Heart right ventricle (tissue), 16 donors: ENCODE measurements at places on chromosomes 16 and 17.
A peak's percentile ranks its signal among the peaks of the same experiment; 100 is the strongest.

DNA sequence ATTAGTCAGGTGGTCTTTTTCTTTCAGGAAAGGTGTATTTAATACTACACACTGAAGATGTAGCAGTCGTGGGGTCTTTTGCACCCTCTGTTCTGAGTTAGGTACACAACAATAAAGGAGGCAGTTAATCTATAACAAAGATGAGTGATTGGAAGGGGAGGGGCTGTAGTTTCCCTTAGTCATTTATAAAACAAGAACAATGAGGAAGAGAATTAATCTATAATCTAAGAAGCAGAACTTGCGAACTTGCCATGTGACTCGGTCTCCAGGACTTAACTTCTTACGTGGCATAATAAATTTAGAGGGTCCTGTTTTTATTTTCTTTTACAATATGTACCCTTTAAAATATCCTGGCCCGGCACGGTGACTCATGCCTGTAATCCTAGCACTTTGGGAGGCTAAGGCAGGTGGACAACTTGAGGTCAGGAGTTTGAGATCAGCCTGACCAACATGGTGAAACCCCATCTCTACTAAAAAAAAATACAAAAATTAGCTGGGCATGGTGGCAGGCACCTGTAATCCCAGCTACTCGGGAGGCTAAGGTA is 8.6 kb upstream of the APPBP2 start:
- no peaks in the 10 kb centered on the region for H3K27me3 ChIP-seq
- no peaks in the 10 kb centered on the region for H3K4me1 ChIP-seq
- no peaks in the 10 kb centered on the region for H3K36me3 ChIP-seq
- H3K4me3 ChIP-seq, result no peak overlapping the region
- no peak for DNase-seq

- no peaks in the 10 kb centered on the region for H3K27me3 ChIP-seq
- no peak overlapping the region for H3K27ac ChIP-seq
- H3K4me3 ChIP-seq, result no peak overlapping the region
These were observed 128.2 kb upstream of the MED13 start for GRCh38 chr17:62193249-62193648.

- H3K27ac ChIP-seq, result no peak overlapping the region
- no peak for DNase-seq
- no peak overlapping the region for H3K4me3 ChIP-seq
- H3K27me3 ChIP-seq, result no peaks in the 10 kb centered on the region
- no peaks in the 10 kb centered on the region for H3K36me3 ChIP-seq
- H3K4me1 ChIP-seq, result peaks cover 19% of the 10 kb centered on the region
These were observed 35.4 kb upstream of the PABPN1L start for GRCh38 chr16:88901718-88902337.

GRCh38 chr17:59892924-59893675 is at the start of the genes RPS6KB1 and TUBD1:
Gene RPS6KB1, plus strand, starts transcription at chr17:59893121. Its CDS starts 64 bp downstream, at chr17:59893185.
Gene TUBD1, minus strand, starts transcription at chr17:59892943. Its CDS starts 1,941 bp downstream, at chr17:59891002.
- peaks cover 27% of the 10 kb centered on the region for H3K4me1 ChIP-seq
- peak within 1 kb of the TSS; percentile 83 for H3K4me3 ChIP-seq
- H3K27ac ChIP-seq, result peak within 1 kb of the TSS; percentile 94
- H3K36me3 ChIP-seq, result no peaks in the 10 kb centered on the region
- peak; percentile 98 for DNase-seq

- no peak for DNase-seq
- no peaks in the 10 kb centered on the region for H3K27me3 ChIP-seq
- no peak overlapping the region for H3K4me3 ChIP-seq
- no peaks in the 10 kb centered on the region for H3K36me3 ChIP-seq
These were observed 188.0 kb upstream of the GSE1 start for GRCh38 chr16:85425074-85425662.

- H3K27ac ChIP-seq, result no peak overlapping the region
- peaks cover 34% of the 10 kb centered on the region for H3K27me3 ChIP-seq
- peak overlapping the region; percentile 67 for H3K4me3 ChIP-seq
- H3K4me1 ChIP-seq, result peaks cover 8% of the 10 kb centered on the region
- DNase-seq, result peak; percentile 54
These were observed 20.7 kb upstream of the ADCY7 start for GRCh38 chr16:50245417-50246298.

DNA sequence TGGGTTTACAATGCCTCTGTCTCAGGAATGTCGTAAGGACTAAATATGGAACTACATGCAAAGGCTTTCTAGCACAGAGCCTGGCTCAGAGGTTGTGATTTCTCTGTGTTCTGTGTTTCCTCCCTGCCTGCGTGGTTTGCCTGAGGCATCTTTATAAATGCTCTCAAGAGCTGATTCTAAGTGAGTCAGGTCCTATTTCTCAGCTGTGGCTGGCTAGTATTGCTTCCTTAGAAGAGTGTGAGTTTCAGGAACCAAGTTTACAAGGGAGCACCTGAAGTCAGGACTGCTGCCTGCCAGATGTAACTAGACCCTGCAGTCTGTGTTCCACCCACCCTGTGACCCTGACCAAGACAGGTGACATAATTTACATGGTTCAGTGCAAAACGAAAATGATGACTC is 8.0 kb upstream of the CCL1 start:
- no peaks in the 10 kb centered on the region for H3K4me1 ChIP-seq
- no peak overlapping the region for H3K27ac ChIP-seq
- no peak overlapping the region for H3K4me3 ChIP-seq
- H3K36me3 ChIP-seq, result no peaks in the 10 kb centered on the region
- peaks cover 18% of the 10 kb centered on the region for H3K27me3 ChIP-seq

- H3K27me3 ChIP-seq, result no peaks in the 10 kb centered on the region
- no peak overlapping the region for H3K4me3 ChIP-seq
- H3K27ac ChIP-seq, result no peak overlapping the region
- H3K4me1 ChIP-seq, result no peaks in the 10 kb centered on the region
These were observed 180.2 kb upstream of the CDH5 start for GRCh38 chr16:66186251-66186785.

DNA sequence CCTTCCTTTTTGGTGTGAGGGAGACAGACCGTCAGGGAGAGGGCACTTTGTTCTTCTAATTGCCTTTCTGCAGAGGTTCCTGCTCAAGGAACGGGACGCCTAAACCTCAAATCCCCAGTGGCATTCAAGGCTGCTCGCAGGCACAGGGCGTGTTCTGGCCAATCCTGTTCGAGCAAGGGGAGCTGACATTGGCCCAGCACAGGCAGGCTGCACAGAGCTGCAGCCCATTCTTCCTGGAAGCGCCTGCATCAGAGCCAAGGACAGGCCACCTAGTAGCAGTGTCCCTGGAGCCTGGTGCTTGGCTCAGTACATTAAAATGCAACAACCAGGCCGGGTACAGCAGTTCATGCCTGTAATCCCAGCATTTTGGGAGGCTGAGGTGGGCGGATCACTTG is 72.2 kb upstream of the CREBBP start:
- H3K27me3 ChIP-seq, result no peaks in the 10 kb centered on the region
- DNase-seq, result peak; percentile 82
- H3K36me3 ChIP-seq, result no peaks in the 10 kb centered on the region
- peaks cover 61% of the 10 kb centered on the region for H3K4me1 ChIP-seq
- peak overlapping the region; percentile 85 for H3K27ac ChIP-seq
- H3K4me3 ChIP-seq, result no peak overlapping the region

GRCh38 chr16:89945654-89946053 is 2.9 kb upstream of the DEF8 start:
- DNase-seq, result no peak
- peaks cover 12% of the 10 kb centered on the region for H3K4me1 ChIP-seq
- peaks cover 23% of the 10 kb centered on the region for H3K27me3 ChIP-seq
- H3K4me3 ChIP-seq, result no peak overlapping the region
- H3K36me3 ChIP-seq, result no peaks in the 10 kb centered on the region

DNA sequence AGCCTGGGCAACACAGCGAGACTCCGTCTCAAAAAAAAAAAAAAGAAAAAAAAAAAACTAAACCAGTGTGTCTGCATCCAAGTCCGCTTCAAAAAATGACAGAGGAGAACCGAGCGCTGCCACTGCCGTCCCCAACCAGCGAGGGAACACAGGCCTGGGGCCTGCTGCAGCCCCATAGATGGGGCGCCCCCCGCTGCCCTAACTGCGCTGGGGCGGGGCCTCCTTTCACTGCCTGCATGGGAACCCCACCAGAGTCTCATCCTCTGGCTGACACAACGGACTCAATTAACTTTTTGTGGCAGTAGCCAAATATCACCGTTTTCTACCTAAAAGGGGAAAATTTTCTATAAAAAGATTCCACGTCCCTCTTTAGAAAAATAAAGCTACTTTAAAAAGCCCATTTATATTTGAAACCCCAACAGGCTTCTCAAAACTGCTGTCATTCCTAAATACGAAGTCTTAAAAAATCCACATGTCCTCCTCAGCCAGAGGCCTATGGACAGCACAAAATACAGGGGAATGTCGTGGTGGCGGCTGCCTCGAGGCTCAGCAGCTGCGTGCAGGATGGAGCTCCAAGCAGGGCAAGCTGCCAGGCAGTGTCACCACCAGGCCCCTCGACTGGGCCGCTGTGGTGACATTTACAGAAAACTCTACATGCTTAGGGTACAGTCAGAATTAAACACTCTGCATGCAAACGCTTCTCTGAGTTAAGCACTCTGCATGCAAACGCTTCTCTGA is 30.3 kb downstream of the KLHDC4 start:
- no peaks in the 10 kb centered on the region for H3K27me3 ChIP-seq
- peaks cover 4% of the 10 kb centered on the region for H3K4me1 ChIP-seq
- no peak overlapping the region for H3K4me3 ChIP-seq

DNA sequence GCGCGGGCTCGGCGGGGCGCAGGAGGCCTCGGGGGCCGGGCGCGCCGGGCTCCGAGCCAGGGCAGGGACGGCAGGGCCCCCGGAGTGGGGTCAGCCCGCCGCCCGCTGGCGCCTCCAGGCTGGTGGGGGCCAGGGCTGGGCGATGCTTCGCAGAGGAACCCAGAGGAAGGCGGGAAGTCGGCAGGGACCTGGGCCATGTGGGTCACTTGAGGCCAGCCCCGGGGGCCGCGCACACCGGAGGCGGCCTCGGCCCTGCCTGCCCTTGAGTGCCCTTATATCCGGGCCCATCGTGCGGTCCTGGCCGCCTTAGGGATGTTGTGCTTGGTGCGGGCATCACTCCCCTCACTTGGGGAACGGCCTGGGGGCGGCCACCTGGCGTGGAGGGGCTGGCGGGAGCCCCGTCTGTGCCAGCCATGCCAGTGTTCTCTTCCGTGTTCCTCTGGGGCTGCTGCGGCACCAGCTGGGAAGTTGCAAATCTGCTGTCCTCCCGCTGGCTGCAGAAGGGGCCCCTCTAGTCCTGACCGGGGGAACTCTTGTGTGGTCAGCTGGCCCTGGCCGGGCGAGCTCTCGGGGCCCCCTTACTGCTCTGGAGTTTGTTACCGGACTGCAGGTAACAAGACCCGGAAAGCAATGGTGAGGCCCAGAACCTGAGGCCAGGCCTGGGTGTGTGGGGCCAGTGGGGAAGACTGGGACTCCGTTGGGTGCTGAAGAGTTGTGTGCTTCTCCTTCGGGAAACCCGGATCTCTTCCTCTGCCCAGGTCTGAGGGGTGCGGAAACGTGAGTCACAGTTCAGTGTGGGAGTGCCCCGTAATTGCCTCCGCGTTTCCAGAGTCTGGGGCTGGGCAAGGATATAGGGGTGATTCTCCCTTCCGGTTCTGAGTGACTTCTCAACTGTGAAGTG is 849 bp downstream of the CAPN15 start:
- peak overlapping the region; percentile 65 for H3K4me3 ChIP-seq
- DNase-seq, result no peak
- H3K4me1 ChIP-seq, result peaks cover 33% of the 10 kb centered on the region
- H3K27me3 ChIP-seq, result no peaks in the 10 kb centered on the region

- H3K36me3 ChIP-seq, result peaks cover 31% of the 10 kb centered on the region
- H3K27me3 ChIP-seq, result no peaks in the 10 kb centered on the region
- H3K4me3 ChIP-seq, result no peak overlapping the region
These were observed 50.9 kb downstream of the HELZ start for GRCh38 chr17:67194134-67194533.

DNA sequence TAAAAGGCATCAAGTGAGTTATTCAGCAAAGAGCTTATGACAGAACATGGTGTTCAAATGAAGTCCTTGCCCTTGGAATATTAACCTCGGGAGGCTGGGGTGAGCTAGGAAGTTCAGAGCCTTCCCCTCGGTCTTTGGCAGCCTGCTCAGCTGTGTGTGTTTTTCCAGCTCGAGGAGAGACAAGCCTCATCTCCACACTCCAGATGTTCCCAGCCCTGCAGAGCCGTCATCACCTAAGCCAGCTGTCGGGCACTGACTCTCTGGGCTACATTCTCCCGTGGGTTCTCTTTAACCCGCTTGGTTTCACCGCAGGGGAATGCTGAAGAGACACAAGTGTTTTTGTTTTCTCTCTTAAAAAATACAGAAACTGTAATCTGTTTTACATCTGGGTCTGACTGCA is 47.1 kb downstream of the IRX3 start:
- H3K27me3 ChIP-seq, result no peaks in the 10 kb centered on the region
- no peak overlapping the region for H3K4me3 ChIP-seq
- H3K4me1 ChIP-seq, result peaks cover 18% of the 10 kb centered on the region
- H3K36me3 ChIP-seq, result no peaks in the 10 kb centered on the region
- peak overlapping the region; percentile 67 for H3K27ac ChIP-seq
- DNase-seq, result peak; percentile 53

DNA sequence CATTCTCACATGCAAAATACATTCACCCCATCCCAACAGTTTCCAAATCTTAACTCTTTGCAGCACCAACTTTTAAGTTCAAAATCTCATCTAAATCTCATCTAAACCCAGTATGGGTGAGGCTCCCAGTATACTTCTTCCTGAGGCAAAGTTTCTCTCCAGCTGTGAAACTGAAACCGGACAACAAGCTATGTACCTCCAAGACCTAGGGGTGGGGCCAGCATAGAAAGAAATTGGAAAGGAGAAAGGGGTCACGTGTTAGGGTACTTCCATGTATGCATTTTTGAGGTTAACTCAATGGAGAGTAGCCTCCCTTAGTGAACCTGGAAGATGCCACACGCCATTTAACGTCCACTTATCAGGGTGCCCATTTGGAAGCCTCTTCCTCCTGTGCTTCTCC is 23.9 kb upstream of the LRRC75A start:
- H3K27me3 ChIP-seq, result no peaks in the 10 kb centered on the region
- DNase-seq, result no peak
- H3K4me1 ChIP-seq, result peaks cover 4% of the 10 kb centered on the region
- H3K27ac ChIP-seq, result no peak overlapping the region

DNA sequence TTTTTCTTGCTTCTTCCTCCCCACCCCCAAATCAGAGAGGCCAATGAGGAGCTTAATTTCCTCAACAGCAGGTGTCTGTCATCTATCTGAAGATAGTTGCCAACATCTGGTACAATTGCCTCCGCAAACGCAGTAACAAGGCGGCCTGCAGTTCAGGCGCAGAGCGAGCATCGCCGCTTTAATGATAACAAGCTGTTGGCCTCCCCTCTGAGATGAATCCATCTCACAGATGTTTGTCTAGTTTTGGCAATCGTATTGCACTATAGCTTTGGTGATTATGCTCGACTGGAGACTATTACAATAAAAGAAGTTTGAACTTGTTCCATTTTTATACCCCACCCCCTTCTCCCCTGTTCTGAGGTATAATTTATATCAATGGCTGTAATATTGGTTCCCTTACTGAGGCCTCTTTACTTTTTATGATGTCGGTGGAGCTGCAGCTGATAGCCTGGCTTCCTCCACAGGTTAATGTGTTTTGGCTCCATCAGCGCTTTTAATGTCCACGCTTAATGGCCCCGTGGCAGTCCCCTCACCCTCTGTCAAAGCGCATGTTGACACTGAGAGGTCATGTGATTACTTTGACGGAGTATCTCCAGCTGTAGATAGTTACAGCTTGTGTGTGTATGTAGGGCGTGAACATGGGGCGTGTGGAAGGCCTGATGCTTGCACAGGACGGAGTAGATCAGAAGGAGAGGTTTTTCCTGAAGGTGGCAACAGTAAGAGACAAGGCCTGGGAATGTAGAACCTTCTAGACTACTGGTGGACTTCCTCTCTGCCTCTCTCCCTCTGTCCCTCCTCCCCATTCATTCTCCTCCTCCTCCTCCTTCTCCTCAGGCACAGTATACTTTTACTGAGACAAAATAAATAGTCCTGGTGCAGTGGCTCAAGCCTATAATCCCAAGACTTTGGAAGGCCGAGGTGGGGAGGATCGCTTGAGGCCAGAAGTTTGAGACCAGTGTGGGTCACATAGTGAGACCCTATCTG is 164.7 kb downstream of the MSI2 start:
- peaks cover 19% of the 10 kb centered on the region for H3K4me1 ChIP-seq
- H3K27ac ChIP-seq, result no peak overlapping the region
